ENCODE measurements at places on chromosomes 6 and 20. TPM values are rescaled to one million over a fixed set of nuclear protein-coding genes. Genes with fewer than 3 reads are reported as not detected.

DNA sequence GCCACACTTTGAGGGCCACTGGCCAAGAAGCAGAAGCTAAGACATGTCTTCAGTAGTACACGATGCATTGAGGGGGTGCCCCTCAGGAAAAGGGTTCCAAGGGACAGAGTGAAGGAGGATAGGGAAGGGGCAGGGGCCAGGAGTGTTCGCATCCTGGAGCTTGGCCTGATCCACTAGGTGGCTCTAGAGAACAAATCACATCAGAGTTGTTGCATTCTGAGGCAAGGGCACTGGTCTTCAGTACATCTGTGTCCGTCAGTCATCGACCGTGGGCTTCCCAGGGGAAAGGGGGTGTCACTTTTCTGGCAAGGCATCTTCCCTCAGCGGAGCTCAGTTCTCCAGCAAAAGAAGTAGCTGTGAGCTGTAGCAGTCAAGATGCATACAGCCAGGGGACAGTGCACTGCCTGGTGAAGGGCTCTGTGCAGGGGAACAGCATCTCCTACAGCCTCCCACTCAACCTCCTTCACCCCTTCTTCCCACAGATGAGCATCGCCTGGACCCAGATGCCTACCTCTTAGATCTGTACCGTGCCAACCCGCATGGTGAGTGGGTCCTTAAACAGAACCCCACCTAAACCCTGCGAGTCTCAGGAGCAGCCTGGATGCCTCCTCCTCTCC lies 47.8 kb downstream of the ARHGAP40 start:
- H3K36me3 ChIP-seq, result peaks cover 5% of the 10 kb centered on the region
- no peak overlapping the region for H3K27ac ChIP-seq
- no peak for DNase-seq
- H3K4me3 ChIP-seq, result no peak overlapping the region

DNA sequence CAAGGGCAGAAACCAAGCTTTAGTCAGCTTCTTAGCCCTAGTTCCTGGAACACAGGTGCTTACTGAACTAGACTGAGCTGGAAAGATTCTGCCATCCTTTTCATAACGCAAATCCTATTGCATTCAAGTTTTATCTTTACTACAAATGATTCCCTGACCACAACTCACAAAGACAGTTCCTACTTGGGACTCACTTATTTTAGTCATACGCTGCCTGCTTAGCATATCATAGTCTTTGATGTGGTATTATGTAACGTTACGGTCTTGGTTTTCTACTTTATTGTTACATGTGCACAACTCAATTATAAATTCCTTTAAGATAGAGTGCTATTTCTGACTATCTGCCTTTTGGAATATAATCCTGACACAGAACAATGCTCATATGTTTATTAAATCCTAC lies 59.1 kb downstream of the BLOC1S5 start:
- H3K4me3 ChIP-seq, result no peak overlapping the region
- H3K36me3 ChIP-seq, result no peaks in the 10 kb centered on the region
- no peaks in the 10 kb centered on the region for H3K27me3 ChIP-seq
- DNase-seq, result no peak
- no peaks in the 10 kb centered on the region for H3K4me1 ChIP-seq
- H3K27ac ChIP-seq, result no peak overlapping the region

GRCh38 chr6:106790149-106790770 lies 160.9 kb downstream of the QRSL1 start:
- H3K27me3 ChIP-seq, result peaks cover 24% of the 10 kb centered on the region
- H3K27ac ChIP-seq, result no peak overlapping the region
- H3K36me3 ChIP-seq, result no peaks in the 10 kb centered on the region
- no peaks in the 10 kb centered on the region for H3K4me1 ChIP-seq
- no peak for DNase-seq

DNA sequence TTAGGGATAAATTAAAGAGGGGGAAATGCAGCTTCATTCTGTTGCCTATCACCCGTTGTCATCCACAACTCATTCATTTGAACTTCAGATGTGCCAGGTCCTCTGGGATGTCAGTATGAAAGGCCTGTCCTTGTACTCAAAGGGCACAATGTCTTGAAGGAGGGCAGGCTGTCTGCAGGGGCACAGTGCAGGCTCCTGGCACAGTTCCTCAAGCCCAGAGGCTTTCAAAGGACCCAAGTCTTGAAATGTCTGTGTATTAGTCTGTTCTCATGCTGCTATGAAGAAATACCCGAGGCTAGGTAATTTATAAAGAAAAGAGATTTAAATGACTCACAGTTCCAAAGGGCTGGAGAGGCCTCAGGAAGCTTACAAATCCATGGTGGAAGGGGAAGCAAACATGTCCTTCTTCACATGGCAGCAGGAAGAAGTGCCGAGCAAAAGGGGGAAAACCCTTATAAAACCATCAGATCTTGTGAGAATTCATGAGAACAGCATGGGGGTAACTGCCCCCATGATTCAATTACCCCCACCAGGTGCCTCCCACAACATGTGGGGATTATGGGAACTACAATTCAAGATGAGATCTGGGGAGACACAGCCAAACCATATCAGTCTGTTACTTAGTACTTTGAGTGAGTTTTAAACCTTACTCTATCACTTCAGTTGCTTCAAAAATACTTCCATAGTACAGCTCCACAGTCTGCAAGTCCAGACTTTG lies 9.4 kb downstream of the SNX9 start:
- peaks cover 33% of the 10 kb centered on the region for H3K4me1 ChIP-seq
- no peak for DNase-seq
- peaks cover 64% of the 10 kb centered on the region for H3K27me3 ChIP-seq

DNA sequence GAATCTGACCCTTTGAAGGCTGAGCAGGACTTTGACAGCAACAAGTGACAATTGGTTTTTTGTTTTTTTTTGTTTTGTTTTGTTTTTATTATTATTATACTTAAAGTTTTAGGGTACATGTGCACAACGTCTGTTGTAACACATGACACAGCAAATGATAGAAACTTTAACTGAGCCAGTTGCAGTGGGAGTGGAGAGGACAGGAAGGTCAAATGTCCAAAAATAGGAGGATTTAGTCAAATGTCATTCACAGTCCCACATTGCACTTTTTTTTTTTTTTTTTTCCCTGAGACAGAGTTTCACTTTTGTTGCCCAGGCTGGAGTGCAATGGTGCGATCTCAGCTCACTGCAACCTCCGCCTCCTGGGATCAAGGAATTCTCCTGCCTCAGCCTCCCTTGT lies 223.0 kb downstream of the HIVEP2 start:
- H3K4me1 ChIP-seq, result no peaks in the 10 kb centered on the region
- no peak overlapping the region for H3K4me3 ChIP-seq
- H3K27me3 ChIP-seq, result peaks cover 10% of the 10 kb centered on the region
- no peak for DNase-seq
- no peak overlapping the region for H3K27ac ChIP-seq

GRCh38 chr20:16709017-16709416 lies 20.8 kb upstream of the SNRPB2 start:
- no peak for DNase-seq
- H3K4me3 ChIP-seq, result peak overlapping the region; percentile 53
- no peak overlapping the region for H3K27ac ChIP-seq
- H3K27me3 ChIP-seq, result peaks cover 48% of the 10 kb centered on the region
- peaks cover 17% of the 10 kb centered on the region for H3K4me1 ChIP-seq

DNA sequence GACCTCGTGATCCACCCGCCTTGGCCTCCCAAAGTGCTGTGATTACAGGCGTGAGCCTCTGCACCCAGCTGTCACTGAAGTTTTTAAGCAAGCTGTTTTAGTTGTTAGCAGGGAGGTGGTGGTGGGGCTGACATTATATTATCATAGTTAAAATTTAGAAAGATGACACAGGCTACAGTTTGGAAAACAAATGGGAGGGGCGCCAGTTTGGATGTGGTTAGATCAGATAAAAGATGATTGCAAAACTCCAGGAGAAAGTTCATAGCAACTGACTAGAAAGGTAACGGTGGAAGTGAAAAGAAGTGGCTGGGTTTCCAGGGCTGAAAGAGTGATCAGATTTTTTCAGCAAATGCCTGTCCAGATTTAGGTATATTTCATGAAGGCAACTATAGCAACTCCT lies 311.9 kb upstream of the CITED2 start:
- no peak overlapping the region for H3K27ac ChIP-seq
- no peak for DNase-seq
- no peaks in the 10 kb centered on the region for H3K4me1 ChIP-seq
- no peaks in the 10 kb centered on the region for H3K36me3 ChIP-seq

FLRT3 gene
- not detected for total RNA-seq

CDH4 gene
- total RNA-seq, result not detected

CCN2 gene
- not detected for total RNA-seq

TMEM244 gene
- total RNA-seq, result not detected

NFYA gene
- 27.7 TPM for total RNA-seq

NRM gene
- total RNA-seq, result 24.2 TPM

RAET1L gene
- not detected for total RNA-seq

ZNF451 gene
- 53.8 TPM for total RNA-seq
